ENCODE measurements at places on chromosomes 7 and 10. TPM values are rescaled to one million over a fixed set of nuclear protein-coding genes. Genes with fewer than 3 reads are reported as not detected.

Gene CCDC201
- not detected for total RNA-seq

DNA sequence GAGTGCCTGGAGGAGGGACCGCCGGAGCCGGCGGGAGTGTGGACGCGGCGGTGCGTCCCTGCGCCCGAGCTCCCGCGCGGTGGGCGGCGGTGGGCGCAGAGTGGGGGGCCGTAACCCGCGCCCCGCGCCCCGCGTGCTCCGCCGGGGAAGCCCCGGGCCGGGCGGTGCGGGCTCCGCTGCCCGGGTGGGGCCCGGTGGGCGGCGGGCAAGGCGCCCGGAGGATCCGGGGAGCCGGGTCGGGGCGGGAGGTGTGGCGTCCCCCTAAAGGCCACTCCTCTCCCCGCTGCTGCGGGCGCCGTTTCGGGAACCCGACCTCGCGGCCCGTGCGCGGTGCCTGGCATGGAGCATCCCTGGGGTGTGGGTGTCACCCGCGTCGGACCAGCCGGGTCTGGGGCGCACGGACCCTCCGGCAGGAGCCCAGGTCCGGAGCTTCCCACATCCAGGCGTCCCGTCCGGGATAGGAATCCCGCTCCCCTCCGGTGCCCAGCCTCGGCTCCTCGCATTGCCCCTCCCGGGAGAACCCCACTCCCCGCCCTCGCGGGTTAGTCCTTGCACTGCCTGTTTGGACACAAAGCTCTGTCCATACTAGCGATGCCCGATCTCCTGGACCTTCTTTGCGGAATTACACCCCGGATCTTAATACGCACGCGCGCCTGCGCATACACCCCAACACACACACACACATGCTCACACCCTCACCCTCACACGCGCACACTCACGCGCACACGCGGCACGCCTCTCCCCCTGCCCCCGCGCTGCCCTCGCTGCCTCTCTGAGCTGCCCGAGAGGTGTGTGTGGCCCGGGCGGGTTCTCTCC is 723 bp downstream of the MTURN start:
- H3K27me3 ChIP-seq, result peaks cover 34% of the 10 kb centered on the region
- peak overlapping the region; percentile 67 for H3K27ac ChIP-seq
- peaks cover 7% of the 10 kb centered on the region for H3K4me1 ChIP-seq
- peak overlapping the region; percentile 79 for H3K4me3 ChIP-seq

DNA sequence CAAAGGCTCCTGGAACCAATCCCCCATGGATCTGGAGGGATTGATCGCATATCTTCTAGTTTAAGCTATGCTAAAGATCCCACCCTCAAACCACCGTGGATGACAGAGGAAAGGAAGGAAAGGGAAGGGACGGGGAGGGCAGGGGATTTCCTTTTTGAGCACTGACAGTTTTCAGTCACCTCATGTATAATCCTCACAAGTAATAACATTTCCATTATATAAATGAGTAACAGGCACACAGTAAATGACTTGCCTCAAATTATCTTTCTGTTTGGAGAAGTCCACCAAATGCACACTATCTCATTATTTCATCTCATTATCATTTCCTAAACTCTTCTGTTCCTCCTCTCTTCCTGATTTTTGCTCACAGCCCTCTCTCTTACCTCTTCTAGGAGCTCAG is 127.1 kb upstream of the AOAH start:
- H3K4me1 ChIP-seq, result peaks cover 16% of the 10 kb centered on the region
- peaks cover 69% of the 10 kb centered on the region for H3K36me3 ChIP-seq
- DNase-seq, result no peak
- no peak overlapping the region for H3K27ac ChIP-seq
- no peaks in the 10 kb centered on the region for H3K27me3 ChIP-seq
- no peak overlapping the region for H3K4me3 ChIP-seq

Gene CALML3
- not detected for total RNA-seq

- DNase-seq, result no peak
- H3K27ac ChIP-seq, result no peak overlapping the region
- no peaks in the 10 kb centered on the region for H3K36me3 ChIP-seq
- no peaks in the 10 kb centered on the region for H3K4me1 ChIP-seq
- no peaks in the 10 kb centered on the region for H3K27me3 ChIP-seq
Observed at GRCh38 chr7:84025332-84025927, 169.2 kb downstream of the SEMA3A start.

- H3K4me3 ChIP-seq, result no peak overlapping the region
- H3K27me3 ChIP-seq, result no peaks in the 10 kb centered on the region
- H3K27ac ChIP-seq, result no peak overlapping the region
- peaks cover 43% of the 10 kb centered on the region for H3K4me1 ChIP-seq
- H3K36me3 ChIP-seq, result peaks cover 69% of the 10 kb centered on the region
Observed at GRCh38 chr7:150471886-150472285, 21.5 kb downstream of the GIMAP8 start.

GRCh38 chr7:74466196-74466813 is 12.6 kb downstream of the GTF2IRD1 start:
- H3K27ac ChIP-seq, result no peak overlapping the region
- H3K4me1 ChIP-seq, result no peaks in the 10 kb centered on the region
- H3K36me3 ChIP-seq, result no peaks in the 10 kb centered on the region
- H3K27me3 ChIP-seq, result no peaks in the 10 kb centered on the region
- no peak overlapping the region for H3K4me3 ChIP-seq

Gene VIPR2
- total RNA-seq, result 0.05 TPM

DNA sequence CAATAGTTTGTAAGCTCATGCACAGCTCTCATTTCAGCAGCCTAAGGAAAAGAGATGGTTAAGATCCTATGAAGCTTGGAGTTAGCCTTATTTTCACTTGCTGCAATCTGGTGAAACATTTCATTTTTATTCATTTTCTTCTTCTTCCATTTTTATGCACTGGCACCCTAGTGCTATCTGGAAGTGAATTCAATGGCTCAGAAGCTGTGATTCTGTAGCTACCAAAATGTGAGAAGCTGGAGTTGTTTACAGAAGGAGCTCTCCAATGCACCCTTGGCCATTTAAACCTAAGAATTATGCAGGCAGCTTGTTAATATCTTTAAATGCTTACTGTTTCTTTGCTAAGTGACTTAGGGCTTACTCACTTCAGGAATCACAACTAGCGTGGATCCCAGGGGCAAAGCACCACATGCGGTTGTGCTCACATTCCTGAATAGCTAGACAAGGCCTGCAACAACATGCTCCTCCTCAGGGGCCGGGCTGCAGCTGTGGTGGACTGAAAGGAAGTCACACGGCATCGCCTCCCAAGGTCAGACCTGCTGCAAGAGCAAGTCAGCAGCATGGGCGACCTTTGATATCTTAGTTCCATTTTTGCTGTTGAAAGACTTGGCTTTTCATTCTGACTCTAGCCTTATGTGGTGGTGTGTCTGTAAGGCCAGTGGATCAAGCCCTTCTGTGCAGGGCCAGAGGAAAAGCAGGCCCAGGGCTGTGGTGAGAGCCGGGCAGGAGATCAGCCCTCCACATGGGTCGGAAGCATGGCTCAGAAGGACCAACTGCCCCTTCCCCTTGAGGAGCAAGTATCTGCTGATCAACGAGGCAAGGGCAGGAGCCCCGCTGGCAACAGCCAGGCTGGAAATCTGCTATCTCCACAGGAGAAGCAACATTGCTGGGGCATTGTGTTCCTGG is 91.9 kb upstream of the MBL2 start:
- no peaks in the 10 kb centered on the region for H3K27me3 ChIP-seq
- no peak overlapping the region for H3K27ac ChIP-seq
- no peaks in the 10 kb centered on the region for H3K4me1 ChIP-seq
- no peak overlapping the region for H3K4me3 ChIP-seq

Data from activated CD8-positive, alpha-beta memory T cell treated with anti-CD3 and anti-CD28 coated beads, Interleukin-2, amount 10 ng/mL, durations not matched to agents 7 days and 5 days (primary cell).